ENCODE measurements at places on chromosomes 4 and X.

GRCh38 chr4:75849461-75849860 is 52.8 kb downstream of the PPEF2 start:
- DNase-seq: no peak

DNA sequence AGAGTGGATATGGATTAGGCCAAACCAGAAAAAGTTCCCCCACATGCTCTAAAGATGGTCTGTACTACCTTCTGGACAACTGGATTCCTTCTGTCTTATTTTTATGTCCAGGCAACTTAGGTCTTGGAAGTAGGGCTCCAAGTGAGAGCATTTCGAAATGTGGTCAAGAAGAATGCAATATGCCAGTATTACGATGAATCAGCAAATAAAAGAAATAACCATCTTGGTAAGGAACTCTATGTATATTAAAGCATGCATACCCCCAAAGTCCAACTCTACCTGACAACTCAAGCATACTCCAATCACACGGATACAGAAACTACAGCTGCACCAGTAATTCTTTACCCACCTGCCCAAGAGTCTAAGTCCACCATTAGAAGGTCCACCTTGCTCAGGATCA is 234.5 kb downstream of the HNRNPD start:
- DNase-seq: no peak

GRCh38 chrX:54076903-54077302 is 32.6 kb upstream of the PHF8 start:
- no peak for DNase-seq

- no peak for DNase-seq
These were observed 118.4 kb downstream of the DTHD1 start for GRCh38 chr4:36399762-36400353.

- no peak for DNase-seq
These were observed 1.2 kb downstream of the TLR6 start for GRCh38 chr4:38855466-38855865.

GRCh38 chrX:49198540-49199314 is 1.3 kb downstream of the SYP start:
- DNase-seq: no peak

GRCh38 chr4:112860830-112861690 is 188.4 kb upstream of the ANK2 start:
- DNase-seq: no peak

GRCh38 chrX:36434522-36434921 is 515.0 kb downstream of the CFAP47 start:
- no peak for DNase-seq

DNA sequence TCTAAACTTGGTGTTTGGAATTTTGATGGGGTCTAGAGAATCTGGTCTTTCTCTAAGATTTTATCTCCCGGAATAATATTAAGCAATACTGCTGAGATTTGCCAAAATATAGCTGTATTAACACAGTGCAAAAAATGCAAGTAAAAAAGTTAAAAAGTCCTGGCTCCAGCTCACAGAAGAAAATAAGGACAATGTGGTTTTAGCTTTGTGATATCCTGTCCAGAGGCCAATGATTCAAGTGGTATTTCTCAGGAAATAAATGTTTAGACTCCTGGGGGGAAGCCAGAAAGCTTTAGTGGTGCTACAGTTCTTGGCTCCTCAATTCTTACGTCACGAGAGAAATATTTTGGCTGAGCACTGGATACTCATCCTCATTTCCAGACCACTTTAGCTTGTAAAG is 40.9 kb upstream of the IL13RA2 start:
- no peak for DNase-seq

DNA sequence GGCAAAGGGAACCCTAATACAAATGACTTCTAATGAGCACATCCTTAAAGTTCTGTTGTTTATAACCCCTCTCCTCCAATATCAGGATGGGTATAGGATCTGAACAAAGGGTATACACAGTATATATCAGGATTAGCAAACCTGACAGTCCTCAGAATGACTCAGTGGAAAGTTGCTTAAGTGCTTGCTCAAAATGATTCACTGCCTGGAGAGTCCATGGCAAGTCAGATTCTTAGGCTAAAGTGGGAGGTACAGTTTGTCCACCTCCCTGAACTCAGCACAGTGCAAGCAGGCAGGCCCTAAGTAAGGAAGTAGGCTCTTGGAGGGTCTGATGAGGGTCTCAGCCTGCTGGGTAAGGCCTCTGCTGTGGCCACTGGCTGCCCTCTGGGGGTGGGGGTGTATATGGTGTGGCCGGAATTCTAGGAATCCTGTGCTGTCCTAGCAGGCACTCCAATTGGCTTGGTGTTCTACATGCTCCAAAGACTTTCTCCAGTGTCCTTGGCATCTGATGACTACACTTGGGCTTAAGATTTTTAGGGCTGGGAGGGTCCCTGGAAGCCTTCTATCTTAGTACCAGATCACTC is 54.3 kb downstream of the CHRDL1 start:
- no peak for DNase-seq

DNA sequence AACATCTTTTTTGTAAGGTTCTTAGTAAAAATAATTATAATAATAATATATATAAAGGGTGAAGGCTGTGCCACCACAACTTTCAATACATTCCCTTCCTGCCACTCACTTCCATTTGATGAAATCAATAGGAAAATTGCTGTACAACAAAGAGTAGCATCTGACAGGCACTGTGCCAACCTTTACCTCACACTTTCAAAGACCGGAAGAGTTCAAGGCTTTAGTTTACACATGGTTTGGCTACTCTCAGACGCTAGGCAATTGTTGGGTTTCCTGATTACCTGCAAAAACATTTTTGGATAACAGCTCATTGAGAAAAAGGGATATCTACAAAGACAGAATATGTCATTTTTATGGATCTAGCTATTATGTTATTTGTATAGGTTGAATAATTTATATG is 5.5 kb upstream of the ING2 start:
- no peak for DNase-seq

GRCh38 chrX:50147972-50148371 is 52.8 kb downstream of the AKAP4 start:
- DNase-seq: no peak

GRCh38 chr4:7727749-7728148 is 211.9 kb downstream of the AFAP1 start:
- no peak for DNase-seq

GRCh38 chrX:46791927-46792809 is 33.2 kb upstream of the SLC9A7 start:
- DNase-seq: no peak

GRCh38 chrX:114999906-115000305 is 17.5 kb downstream of the IL13RA2 start:
- DNase-seq: no peak

GRCh38 chrX:47707031-47707780 is 48.2 kb upstream of the UXT start:
- DNase-seq: no peak

DNA sequence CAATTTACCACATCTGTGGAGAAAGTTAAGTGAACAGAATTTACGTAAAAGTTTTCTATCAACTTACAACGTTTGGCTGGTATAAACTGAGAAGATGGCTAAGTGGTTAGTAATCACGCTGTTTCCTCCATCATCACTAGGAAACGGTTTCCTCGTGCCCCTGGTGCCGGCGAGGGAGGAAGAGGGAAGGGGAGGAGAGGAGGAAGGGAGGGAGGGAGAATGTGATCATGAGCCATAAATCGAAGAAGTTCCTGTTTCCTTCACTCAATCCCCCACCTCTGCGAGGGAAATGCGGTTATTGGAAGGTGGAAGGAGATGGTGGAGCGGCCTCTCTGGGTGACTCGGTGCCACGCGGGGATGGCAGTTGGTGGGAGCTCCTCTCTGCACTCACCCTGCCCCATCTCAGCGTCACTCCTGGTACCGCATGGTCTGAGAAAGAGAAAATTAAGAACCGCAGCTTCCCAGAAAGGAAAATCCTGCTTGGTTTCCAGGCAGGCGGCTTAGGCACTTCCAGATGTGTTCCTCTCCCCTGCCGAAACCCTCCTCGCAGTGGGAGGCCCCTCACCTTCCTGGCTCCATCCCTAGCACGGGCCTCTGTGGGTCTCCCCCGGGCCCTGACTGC is 216.8 kb downstream of the AFAP1 start:
- no peak for DNase-seq

DNA sequence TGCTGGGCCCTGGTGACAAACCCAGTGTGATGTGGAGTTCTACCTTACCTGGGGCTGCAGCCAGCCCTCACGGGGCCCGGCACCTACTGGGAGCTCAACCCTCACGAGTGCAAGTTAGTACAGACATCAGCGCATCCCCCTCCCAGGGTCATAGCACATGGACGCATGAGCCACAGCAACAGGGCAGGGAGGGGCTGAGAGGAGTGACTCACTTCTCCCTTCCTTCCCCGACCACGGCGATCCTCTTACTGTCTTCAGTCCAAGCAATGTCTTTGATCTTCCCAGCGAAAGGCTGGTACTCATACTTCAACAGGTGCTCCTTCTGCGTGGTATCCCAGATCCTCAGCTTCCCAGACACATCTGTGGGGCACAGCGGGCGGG is 17.8 kb downstream of the WDR1 start:
- DNase-seq: no peak

- no peak for DNase-seq
These were observed 4.7 kb upstream of the GSX2 start for GRCh38 chr4:54095110-54095825.

DNA sequence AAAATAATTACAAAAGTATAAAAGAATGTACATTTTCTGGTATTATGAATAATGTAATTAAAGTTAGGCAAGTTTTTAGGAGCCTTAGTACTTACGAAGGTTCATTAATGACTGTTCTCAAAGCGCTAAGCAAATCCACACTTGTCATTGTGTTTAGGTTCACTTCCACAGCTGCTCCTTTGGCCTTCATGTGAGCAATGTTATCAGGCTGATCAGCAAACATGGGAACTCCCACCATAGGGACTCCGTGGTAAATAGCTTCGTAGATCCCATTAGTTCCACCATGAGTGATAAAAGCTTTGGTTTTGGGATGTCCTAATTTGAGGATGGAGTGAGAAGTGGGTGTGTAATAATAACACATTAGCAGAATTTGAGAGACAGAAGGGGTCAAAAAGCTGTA is 45.1 kb downstream of the UGT2A2 start:
- no peak for DNase-seq

DNA sequence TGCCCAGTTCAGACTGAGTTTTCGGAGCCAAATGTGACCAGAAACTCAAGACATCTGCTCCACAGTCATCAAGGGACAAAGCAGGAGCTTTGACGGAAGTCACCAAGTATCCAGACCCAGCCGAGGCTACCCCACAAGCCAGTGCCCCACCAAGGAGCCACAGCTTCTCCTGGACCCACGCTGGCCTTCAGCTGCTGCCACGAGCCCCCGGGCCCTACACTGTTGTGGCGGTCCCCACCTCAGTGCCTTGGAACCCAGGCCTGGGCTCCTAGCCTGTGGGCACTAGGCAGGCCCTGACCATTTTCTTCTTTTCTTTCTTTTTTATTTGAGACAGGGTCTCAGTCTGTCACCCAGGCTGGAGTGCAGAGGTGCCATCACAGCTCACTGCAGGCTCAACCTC is 82.1 kb upstream of the NKX1-1 start:
- DNase-seq: no peak

DNA sequence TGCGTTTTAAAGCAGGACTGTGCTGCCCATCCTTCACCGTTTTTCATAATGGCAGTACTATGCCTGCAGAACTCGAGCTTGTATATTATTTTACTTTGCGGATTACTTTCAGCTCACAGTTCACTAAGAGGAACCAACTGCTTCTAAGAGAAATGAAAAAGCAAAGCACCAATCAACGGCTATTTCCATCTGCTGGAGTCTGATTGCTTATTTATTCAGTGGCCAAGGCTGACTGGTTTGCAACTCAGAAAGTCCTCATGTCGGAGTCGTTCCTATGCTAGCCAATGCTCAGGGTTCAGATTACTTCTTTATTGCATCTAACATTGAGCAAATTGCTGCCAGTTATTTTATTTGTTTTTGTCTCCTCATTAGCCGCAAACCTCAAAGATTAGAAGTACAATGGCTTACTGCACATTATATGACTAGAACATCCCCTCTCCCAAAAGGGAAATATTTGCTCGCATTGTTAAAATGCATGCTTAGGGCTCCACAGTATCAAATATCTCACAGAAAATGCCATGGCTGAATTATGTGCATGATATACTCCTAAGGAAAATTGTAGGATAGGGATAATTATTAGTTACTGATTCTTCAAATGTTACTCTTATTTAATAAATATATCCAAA is 1628.2 kb upstream of the ADGRL3 start:
- DNase-seq: no peak

- DNase-seq: no peak
These were observed 808 bp downstream of the PRDM5 start for GRCh38 chr4:120921456-120922380.

- no peak for DNase-seq
These were observed 3.1 kb downstream of the SLC49A3 start for GRCh38 chr4:685679-686412.

- no peak for DNase-seq
These were observed 897 bp upstream of the FBXL5 start for GRCh38 chr4:15656038-15656470.

GRCh38 chrX:134908356-134908755 is 82.4 kb upstream of the SMIM10 start:
- no peak for DNase-seq

DNA sequence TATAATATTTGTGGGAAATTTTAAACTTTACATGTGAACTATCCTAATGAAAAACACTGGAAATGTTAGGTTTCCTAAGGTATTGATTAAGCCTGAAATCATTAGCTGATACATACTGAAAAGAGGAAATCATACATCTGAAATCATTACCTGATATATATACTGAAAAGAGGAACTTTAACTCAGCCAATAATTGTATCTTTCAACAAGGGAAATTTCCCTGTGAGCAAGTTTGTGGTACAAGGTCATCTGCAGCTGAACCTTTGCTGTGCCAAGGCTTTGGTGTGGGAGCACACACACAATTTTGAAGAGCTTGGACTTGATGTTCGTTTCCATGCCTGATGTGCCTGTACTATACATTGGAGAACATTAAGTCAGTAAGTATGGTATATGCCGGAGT is 131.9 kb upstream of the USP9X start:
- no peak for DNase-seq

GRCh38 chr4:8191136-8191747 is 7.8 kb upstream of the SH3TC1 start:
- no peak for DNase-seq

DNA sequence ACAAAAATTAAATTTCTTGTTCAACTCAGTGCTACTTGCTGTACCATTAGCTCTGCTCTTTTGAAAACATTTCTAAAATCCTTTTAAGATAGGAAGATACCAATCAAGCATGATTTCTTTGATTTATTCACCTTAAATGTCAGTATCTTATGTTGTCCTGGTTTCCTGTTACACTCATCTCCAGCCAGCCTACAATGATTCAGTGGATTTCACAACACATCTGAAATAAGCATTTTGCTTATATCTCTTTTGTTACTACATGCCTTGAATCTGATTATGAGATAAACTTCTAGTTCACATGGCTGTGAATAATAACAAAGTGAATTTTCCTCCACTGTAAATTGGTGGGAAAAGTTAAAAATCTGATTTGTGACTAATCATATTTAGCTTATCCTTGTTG is 112.5 kb upstream of the BMP3 start:
- no peak for DNase-seq

DNA sequence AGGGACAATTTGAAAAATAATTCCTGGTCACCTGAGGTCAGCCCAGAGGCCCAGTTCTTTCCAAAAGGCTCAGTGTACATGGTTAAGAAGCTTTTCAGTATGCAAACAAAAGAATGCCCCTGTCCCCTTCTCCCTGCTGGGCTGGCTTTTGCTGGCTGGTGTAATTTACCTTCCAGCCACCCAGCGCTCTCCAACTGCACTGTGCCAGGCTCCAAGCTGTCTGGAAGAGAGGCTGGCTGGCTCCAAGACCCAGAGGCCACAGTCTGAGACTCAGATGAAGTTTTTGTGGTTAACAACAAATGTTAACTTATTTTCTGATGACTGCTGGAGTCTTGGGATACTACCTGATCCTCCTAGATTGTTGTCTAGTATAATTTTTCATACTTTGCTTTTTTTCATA is 11.9 kb upstream of the KIT start:
- DNase-seq: no peak

Data from activated CD8-positive, alpha-beta memory T cell treated with anti-CD3 and anti-CD28 coated beads for 1 hour (primary cell).